ENCODE measurements at places on chromosomes 2 and 18.

GRCh38 chr2:54634564-54635511 lies 88.6 kb upstream of the EML6 start:
- no peak for DNase-seq

GRCh38 chr2:206202446-206202845 lies 42.8 kb downstream of the EEF1B2 start:
- DNase-seq, result no peak

GRCh38 chr2:70988726-70989648 lies 5.7 kb downstream of the TEX261 start:
- DNase-seq, result no peak

DNA sequence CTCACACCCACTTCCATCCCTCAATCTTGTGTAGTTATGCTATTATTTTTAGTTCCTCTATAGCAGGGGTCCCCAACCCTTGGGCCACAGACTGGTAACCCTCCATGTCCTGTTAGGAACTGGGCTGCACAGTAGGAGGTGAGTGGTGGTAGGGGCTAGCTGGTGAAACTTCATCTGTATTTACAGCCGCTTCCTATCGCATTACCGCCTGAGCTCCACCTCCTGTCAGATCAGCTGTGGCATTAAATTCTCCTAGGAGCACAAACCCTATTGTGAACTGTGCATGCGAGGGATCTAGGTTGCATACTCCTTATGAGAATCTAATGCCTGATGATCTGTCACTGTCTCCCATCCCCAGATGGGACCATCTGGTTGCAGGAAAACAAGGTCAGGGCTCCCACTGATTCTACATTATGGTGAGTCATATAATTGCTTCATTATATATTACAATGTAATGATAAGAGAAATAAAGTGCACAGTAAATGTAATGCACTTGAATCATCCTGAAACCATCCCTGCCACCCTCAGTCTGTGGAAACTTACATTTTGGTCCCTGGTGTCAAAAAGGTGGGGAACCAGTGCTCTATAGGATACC lies 1.6 kb upstream of the RAB11FIP5 start:
- no peak for DNase-seq

All from brain pericyte (primary cell).